ENCODE measurements at places on chromosomes 2 and 18.

DNA sequence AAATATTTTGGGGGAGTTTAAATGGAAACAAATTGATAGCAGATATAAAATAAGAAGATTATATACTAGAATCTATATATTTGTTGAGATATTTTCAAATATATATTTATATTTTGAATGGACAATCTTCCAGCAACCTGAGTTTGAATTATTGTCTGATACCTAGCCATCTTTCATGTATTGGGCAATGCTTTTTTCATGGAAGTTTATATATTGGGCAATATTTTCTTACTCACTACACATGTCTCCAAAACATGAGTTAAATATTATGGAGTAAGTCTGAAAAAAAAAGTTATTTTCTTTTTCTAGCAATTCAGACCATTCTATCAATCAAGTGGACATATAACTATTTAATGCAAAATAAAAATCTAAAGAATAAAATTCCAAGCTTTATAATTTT lies 295.2 kb downstream of the NYAP2 start:
- no peak for DNase-seq

DNA sequence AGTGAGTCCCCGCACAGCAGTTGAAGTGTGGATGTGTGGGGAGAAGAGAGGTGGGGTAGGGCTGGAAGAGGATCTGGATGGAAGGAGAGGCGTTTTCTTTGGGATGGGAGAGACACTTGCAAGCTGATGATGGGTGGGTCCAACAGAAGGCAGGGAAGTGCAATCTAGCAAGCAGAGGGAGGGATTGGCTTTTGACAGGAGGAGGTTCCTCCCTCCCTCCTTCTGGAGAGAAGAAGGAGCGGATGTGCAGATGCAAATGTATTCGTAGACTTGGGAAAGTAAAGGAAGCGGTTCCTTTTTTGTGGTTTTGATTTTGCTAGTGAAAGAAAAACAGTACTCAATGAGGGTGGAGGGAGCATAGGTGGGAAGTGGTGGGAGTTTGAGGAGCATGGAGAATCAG lies 48.9 kb downstream of the LAMA3 start:
- DNase-seq, result no peak

GRCh38 chr2:26658691-26659346 lies 17.7 kb upstream of the CIB4 start:
- no peak for DNase-seq

GRCh38 chr2:235027558-235028214 lies 75.9 kb downstream of the SH3BP4 start:
- DNase-seq, result no peak

Measured in NT2/D1 (cell line).